ENCODE measurements at places on chromosomes 2 and 18.

GRCh38 chr2:101272045-101272784 lies 19.5 kb downstream of the CNOT11 start:
- no peak for DNase-seq

- no peak for DNase-seq
These were observed 648.5 kb downstream of the IRS1 start for GRCh38 chr2:226151157-226151556.

GRCh38 chr2:12424809-12425208 lies 291.9 kb upstream of the TRIB2 start:
- DNase-seq: no peak

GRCh38 chr18:39198376-39198775 lies 1632.8 kb upstream of the CELF4 start:
- DNase-seq: no peak

DNA sequence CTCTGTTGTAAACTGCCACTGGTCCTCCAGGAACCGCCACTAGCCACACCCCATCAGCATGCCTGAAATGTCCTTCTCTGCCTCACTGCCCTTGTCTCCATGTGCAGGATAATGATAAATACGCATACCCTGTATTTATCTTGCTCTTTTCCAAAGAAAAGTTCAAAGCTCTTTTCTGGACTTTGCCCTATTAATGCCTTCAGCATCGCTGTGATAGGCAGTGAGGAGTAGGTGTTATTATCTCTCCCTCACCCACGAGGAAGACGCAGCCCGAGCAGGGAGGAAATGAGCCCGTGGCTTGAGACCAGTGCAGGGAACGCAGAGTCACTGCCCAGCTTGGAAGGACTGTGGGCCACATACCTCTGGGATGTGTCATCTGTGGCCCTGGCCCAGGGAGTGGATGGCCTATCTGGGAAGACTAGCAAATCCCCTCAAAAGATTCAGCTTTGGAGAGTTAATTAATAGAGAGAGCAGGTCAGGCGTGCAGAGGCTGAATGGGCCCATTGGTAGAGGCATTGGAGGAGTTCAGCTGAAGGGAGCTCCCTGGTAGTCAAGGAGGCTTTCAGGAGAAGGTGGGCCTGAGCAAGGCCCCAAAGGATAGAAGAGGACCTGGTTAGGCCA lies 39.5 kb upstream of the MCFD2 start:
- no peak for DNase-seq

All from cerebellar nuclear complex (tissue), 1 donor.